Cortex of kidney (tissue), 1 donor: ENCODE measurements at places on chromosomes 1 and 21.

GRCh38 chr1:23533246-23534023 lies 2.4 kb upstream of the E2F2 start:
- no peak for DNase-seq

- no peak for DNase-seq
Observed at GRCh38 chr1:236471653-236472052, 52.1 kb upstream of the LGALS8 start.

GRCh38 chr1:6426972-6427350 lies 2.4 kb downstream of the ESPN start:
- DNase-seq, result no peak

DNA sequence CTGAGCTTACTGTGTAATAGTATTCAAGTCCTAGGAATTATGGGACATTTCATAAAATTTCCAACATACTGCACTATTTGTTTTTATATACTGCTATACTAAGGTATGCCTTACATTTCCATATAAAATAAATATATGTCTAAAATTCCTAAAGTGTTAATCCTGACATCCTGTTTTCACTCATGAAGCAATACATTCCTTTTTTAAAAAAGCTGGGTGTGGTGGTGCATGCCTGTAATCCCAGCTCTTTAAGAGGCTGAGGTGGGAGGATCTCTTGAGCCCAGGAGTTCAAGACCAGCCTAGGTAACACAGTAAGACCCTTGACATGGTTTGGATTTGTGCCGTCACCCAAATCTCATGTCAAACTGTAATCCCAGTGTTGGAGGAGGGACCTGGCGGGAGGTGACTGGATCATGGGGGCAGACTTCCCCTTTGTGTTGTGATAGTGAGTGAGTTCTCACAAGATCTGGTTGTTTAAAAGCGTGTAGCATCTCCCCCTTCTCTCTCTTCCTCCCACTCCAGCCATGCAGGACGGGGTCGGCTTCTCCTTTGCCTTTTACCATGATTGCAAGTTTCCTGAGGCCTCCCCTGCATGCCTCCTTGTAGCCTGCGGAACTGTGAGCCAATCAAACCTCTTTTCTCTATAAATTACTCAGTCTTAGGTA lies 5.8 kb downstream of the CDC42BPA start:
- no peak for DNase-seq

DNA sequence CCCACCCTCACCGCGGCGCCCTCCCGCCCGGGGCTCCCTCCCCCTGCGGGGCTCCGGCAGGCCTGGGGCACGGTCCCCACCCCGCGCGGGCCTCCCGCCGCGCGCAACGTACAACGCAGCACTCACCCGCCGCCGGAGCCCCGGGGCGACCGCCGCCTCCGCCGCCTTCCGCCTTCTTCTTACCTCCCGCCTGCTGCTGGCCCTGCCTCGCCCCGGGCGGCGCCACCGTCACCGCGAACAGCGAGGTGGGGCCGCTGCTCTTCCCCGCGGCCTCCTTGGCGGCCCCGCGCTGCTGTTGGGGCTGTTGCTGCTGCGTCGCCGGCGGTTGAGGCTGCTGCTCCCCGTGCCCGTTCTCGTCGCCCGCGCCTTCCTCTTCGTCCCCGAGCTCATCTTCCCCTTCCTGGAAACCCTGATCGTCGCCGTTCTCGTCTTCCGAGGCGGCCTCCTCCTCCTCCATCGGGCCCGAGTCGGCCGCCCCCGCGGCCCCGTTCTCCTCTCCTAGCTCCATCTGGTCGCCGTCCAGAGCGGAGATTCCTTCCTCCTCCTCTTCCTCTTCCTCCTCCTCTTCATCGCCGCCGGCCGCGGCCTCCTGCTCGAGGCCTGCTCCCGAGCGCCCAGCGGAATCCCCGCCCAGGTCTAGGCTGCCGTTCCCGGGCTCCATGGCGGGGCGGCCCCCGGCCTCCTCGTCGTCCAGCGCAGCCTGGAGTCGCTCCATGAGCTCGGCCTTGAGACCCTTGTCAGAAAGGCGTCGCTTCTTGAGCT lies 671 bp downstream of the HNRNPU start:
- no peak for DNase-seq

DNA sequence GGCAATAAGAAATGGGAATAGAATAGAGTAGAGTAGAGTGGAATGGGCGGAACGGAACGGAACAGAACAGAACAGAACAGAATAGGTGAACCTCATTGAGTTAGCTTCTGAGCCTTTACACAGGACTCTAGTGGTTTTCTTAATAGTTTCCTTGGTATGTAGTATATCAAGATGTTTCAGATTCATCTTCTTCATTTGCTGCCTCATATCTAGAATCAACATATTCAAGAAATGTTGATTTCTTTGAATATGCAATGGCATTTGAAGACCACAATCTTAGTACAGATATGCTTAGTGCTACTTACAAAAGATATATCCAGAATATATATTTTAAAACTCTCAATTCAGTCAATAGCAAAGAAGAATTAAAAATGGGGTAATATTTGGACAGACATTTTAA lies 133.8 kb downstream of the TSEN15 start:
- DNase-seq, result no peak

DNA sequence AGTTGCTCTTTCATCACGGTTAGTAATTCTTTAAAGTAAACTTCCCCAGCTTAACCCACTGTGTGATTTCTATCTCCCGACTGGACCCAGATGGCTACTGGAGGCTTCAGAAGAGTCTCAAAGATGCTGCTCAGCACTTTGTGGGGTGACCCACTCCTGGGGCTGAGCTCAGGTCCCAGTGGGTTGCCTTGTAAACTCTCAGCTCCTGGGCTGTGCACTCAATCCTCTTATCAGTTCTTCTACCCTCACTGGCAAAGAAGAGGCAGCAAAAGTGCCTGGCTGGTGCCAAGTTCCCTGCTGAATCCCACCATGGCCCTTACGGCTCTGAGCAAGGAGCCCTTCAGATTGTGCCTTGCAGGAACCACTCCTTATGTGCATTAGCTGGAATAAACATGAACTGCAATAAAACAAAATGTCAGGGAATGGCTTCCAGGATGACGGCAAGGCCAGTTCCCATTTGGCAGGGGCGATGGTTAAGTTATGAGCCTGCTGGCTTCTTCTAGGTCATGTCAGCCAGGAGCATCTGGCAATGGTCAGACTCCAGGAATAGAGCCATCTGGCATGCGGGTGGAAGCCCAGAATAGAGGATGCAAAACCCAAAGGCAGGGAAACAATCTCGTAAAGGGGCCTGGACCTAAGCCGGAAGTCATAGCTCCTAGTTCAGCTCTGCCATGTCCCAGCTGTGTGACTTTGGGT lies 6.8 kb downstream of the MYOC start:
- no peak for DNase-seq

GRCh38 chr1:55869065-55869464 lies 653.9 kb upstream of the USP24 start:
- DNase-seq, result no peak

GRCh38 chr1:34898330-34898761 lies 31.1 kb downstream of the DLGAP3 start:
- no peak for DNase-seq

GRCh38 chr1:114339379-114339778 lies 171.6 kb downstream of the TRIM33 start:
- no peak for DNase-seq

- DNase-seq, result no peak
Observed at GRCh38 chr1:233025157-233025556, 74.7 kb downstream of the NTPCR start.

DNA sequence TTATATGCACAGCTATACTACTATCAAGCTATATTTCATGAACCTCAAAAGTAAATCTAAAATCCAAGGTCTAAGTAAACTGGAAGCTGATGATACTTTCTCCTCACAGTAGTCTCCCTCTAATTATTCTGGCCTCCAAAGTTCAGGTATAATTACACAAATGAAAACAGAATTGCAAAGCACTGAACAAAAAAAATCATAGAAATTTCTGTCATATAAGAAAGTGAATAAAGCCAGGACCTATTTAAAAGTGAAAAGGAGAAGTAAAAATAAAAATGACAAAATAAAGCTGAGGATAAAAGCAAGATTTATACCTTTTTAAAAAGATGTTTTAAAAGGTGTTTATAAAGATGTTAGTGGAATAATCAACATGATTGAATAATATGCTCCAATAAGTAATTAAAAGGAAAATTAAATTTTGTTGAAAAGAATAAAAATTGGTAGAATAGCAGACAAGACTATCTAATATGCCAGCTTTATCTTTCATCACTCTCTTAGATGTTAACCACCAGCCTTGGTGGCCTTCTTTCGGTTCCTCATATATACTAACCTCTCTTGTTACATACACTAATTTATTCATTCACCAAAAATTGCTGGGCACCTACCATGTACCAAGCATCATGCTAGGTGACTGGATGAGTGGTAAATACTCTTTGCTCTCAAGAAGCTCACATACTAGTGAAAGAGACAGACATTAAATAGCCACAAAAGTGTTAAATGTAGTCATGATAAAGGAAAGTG lies 25.1 kb downstream of the SHCBP1L start:
- DNase-seq, result no peak

DNA sequence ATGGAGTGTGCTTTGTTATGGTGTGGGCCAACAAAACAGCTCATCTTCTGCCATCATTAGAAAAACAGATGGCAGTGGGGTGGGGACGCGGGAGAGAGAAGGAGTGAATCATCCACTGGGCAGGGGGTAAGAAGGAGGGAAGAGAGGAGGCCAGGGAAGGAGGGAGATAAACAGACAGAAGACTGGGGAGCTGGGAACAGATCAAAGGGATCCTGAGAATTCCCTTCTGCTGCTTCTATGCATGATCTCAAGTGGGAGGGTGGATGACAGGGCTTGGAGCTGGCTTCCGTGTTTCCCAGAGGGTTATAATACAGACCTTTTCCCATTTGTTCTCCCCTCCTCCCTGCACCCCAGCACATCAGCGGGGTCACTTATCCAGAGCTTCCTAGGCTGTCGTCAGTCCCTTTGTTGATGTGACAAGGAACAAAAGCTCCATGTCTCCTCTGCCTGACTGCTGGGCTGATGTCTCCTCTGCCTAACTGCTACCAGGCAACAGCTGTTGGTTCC lies 338.6 kb downstream of the PAPPA2 start:
- no peak for DNase-seq

DNA sequence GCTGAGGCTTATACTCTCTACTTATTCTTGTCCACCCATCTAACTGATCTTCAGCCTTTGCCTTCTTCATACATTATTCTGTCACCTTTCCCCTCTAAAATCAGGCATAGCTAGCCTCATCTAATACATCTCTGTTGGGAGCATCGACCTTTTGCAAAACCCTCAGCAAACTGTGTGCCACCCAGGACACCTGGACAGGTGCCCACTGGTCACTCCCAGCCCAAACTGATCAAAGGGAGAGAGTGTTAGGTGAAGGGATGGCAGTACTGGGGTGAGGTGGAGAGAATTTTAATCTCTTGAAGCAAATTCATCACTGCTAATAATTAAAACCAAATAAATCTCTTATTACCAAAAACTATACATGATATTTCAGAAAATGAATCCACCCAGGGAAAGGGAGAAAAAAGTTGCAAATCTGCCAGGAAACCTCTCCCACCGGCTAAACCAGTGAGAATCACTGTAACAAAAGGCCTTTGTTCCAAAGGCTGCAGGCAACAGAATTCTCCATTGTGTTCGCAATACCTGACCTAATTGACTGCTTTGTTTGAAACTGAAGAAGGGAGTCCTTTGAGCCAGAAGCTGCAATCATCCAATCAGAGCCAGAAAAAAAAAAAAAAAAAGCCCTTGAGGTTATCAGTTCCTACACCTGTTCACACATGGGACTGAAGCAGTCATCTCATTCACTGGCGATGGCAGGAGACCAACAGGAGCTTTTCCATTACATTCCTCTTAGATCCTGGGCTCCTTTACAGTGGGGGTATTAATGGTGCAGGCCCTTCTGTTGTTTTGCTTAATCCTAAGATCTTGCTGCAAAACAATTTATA lies 172.6 kb downstream of the APP start:
- no peak for DNase-seq

DNA sequence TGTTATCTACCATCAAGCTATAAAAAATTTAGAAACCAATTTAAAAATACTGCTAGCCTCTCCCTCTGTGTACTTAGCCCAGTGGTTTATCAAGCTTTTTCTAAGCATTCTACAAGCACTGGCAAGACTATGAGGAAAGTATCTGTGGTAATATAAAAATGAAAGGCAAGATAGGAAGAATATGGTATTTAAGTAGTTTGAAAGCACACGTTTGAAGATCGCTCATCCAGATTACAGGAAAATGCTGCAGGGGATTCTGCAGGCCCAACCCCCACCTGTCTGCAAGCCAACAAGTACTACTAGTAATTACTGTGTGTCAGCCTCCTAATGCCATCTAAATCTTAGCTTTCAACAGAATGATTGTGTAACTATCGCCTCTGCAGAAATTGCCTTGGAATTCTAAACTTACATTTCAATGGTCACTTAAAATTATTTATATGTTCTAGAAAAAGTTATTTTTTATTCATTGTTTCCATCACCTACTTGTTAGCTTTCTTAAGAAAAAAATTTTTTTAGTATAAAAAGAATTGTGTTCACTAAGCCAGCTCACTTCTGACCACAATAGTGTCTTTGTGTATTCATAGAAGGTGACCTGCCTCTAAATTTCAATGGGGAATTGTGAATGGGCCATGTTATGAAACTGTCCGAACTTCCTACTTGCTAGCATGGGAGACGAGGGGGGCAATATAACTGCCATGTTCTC lies 8.5 kb downstream of the ERRFI1 start:
- DNase-seq, result no peak

DNA sequence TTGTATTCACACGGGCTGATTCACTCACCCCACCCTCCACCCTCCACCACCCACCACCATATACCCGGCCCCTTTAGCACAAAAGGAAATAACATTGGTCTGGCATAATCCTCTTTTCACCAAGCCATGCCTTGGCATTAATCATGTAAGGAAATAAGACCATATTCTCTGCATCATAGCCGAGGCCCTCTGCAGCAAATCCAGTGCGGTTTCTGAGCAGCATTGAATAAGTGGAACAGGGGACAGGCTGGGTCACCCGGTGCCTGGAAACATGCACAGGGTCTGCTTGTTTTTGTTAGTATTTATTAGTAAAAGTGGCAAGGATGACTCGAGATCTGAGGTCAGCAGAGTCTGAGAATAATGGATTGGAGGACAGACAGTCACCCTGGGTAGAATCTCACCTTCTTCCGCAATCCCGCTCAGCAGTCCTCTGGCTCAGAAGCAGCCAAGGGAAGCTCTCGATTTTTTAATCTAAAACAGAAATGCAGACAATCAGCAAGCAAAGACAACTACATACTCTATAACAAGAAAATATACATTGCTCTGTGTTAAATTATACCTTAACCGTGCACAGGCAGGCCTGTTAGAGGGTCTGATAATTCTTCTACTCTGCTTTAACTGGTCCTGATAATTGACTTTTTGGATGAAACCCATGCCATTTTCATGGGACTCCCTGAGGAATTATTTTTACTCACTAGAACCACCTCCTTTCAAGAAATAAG lies 52.4 kb upstream of the CDC42BPA start:
- no peak for DNase-seq

DNA sequence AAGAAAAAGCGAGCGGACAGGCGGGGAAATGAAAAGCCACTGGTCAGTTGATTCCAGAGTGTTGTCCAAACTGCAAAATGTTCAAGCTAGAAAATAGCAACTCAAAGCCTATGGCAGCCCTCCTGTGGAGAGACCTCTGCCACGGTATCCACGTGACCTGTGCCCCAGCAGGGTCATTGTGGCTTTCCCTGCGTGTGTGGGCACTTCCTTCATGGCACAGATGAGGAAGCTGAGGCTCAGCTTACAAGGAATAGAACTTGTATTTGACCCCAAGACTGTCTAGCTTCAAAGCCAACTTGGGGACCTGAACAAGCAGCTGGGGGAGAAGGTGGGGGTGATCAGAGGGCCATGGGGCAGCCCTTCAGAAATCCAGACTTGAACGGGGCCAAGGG lies 15.6 kb upstream of the PLEKHG5 start:
- no peak for DNase-seq
